ENCODE measurements at places on chromosomes 2 and 18.

DNA sequence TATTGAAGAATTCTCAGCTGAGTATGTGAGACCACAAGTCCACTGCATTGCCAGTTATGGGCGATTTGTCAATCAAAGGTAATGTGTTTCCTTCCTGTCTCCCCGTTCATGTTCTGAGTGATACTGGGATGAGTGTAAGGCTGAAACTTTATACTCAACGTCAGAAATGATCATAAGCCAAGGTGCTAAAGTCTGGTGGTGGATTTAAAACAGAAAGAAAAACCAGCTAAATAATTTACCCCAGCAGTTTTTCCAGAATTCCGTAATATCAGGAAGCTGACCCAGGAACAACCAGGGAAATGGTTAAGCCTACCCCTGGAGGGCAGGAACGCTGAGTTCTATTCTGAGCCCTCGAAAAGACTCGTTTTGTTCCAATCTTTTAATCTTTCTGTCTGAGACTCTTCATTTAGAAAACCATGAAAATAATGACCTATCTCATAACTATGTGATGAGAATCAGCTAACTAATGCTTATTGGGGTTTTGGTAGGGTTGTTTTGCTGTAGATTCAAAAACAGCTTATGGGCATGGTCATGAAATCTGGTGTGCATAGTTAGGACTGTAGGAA is 149.6 kb downstream of the LAMA3 start:
- DNase-seq = no peak

GRCh38 chr2:177603768-177604167 is 211.2 kb downstream of the AGPS start:
- DNase-seq = no peak

GRCh38 chr2:156918410-156918809 is 339.1 kb upstream of the GALNT5 start:
- DNase-seq = no peak

DNA sequence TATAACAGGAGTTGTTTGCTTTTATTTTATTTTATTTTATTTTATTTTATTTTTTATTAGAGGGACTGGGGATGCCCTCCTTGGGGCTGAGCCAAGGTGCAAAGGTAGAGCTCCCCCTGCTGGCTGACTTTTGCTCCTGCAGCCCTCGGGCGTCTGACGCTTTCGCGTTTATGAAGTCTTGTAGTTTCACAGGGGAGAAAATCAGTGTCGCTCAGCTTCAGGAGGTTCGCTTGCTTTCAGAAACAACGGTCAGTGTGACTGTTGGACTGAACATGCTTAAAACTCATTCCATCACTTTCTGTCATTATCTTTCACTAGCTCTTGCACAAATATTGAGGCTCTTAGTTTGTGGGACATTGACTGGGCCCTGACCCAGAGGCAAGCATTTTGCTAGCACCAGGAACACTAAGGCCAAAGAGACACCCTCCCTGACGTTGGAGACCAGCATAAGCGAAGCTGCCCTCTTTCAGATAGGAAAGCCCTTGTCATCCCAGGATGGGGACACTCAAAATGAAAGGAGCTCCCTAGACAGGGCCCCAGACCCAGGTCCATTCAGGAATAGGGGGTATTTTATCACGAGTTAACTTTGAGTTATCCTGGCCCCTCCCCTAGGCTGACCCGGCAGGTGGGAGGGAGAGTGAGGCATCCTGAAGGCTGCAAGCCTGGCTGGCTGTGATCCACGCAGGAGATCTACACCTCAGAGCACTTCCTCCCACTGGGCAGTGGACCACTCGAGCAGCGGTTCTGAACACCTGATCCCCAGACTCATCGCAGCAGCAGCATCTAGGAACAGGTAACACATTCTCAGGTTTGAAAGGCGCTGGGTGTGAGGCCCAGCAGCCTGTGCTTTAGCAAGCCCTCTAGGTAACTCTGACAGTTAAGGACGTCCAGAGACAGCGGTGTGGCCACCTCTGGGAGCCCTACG is 34.4 kb downstream of the LGALSL start:
- DNase-seq = peak; percentile 44

GRCh38 chr2:149849136-149849535 is 261.6 kb upstream of the MMADHC start:
- no peak for DNase-seq

GRCh38 chr18:79930020-79930642 is 21.3 kb downstream of the SLC66A2 start:
- no peak for DNase-seq

DNA sequence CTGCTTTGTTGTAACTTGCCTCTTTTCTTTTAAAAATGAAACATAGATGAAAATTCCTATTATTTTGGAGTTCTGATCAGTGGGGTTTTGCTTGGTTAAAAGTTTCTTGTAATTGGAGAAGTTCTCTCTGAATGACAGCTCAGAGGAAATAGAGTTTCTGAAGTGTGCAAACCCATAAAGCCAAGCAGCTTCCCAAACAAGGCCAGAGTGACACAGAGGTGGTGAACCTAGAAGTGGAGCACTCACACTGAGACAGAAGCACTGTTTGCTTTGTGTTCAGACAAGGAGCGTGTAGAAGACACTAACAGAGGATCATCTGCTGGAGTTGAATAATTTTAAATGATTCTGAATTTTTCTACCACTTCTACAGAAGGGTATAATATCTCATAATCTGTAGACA is 49.2 kb downstream of the FBXO48 start:
- no peak for DNase-seq

- DNase-seq = no peak
Measured at GRCh38 chr2:177073611-177074010, 139.0 kb upstream of the HNRNPA3 start.

DNA sequence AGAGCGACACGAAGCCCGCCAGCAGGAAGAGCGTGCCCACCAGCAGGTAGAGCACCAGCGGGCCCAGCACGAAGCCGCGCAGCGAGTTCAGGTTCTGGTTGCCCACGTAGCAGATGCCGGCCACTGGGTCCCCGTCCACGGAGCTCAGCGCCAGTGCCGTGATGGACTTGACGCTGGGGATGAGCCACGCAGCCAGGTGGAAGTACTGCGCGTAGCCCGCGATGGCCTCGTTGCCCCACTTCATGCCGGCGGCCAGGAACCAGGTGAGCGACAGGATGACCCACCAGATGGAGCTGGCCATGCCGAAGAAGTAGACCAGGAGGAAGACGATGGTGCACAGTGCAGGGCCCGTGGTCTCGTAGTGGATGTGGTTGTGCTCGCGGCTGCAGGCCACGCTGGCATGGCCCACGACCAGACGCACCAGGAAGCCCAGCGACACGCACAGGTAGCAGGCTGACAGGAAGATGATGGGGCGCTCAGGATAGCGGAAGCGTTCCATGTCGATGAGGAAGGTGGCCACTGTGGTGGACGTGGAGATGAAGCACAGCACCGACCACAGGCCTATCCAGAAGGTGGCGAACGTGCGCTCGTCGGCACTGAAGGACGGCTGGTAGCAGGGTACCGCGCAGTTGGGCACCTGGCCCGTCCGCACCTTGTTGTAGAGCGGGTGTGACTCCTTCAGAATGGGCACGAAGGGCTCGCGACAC is 2.1 kb downstream of the FZD5 start:
- DNase-seq = no peak

- no peak for DNase-seq
Measured at GRCh38 chr2:177669625-177670330, 277.2 kb downstream of the AGPS start.

GRCh38 chr18:31077878-31078277 is 24.3 kb downstream of the DSC2 start:
- DNase-seq = no peak

- DNase-seq = peak; percentile 59
Measured at GRCh38 chr2:218081063-218081462, 12.0 kb downstream of the RUFY4 start.

DNA sequence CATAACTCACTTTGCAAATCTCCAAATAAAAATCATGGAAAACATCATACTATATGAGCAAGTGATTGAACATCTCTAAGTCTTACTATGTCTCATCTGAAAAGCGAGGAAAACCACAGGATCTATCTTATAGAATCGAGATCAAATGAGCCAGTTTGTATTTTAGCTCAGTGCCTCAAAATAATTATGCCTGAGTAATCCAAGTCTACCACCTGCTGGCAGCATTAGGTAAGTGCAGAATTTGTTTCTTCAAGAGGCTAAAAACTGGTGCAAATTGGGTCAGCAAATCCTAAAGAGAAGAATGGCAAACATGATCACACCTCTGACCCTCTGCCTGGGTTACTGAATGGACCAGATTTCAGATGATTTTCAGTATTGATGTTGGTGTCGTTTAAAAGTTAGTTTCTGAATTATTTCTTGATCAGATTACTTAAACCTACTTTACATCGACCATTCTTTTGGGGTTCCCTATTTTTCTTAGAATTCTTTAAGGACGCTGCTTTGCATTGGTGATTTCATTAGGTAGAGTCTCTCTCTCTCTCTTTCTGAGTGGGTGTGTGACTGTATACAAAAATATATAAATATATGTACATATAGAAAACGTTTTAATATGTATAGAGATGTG is 12.7 kb upstream of the FHOD3 start:
- DNase-seq = no peak

- no peak for DNase-seq
Measured at GRCh38 chr2:140893685-140894084, 1237.1 kb downstream of the LRP1B start.

DNA sequence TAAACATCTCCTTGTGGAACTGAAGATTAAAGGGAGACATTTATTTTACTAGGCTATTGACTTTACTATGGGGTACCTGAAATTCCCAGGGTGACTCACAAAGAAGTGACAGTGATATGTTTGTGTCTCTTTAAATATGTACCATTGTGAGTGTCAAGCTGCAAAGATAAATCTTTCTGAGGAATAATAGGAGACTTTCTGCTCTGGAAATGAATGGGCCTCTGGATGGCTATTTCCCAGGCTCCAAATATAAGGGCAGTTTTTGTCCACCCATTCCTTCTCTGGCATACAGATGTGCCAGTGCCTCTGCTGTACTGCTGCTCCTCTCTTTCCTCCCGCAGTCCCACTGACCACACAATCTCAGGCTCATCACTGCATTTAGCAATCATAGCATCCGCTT is 586.4 kb upstream of the CNTNAP5 start:
- no peak for DNase-seq

- no peak for DNase-seq
Measured at GRCh38 chr2:239787538-239788050, 237.5 kb downstream of the NDUFA10 start.

DNA sequence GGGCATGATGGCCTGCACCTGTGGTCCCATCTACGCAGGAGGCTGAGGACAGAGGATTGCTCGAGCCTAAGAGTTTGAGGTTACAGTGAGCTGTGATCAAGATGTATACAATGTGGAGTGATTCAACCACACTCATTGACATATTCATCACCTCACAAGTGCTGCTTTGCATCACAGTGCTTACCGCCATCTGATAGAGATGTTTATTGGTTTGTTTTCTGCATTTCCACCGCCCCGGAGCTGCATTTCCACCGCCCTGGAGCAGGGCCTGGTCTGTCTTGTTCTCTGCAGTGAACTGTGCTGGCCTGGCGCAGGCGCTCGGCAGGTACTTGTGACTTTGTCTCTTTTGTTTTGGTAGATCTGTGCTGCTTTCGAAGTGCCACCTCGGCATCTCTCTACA is 96.0 kb downstream of the SMAD7 start:
- no peak for DNase-seq

DNA sequence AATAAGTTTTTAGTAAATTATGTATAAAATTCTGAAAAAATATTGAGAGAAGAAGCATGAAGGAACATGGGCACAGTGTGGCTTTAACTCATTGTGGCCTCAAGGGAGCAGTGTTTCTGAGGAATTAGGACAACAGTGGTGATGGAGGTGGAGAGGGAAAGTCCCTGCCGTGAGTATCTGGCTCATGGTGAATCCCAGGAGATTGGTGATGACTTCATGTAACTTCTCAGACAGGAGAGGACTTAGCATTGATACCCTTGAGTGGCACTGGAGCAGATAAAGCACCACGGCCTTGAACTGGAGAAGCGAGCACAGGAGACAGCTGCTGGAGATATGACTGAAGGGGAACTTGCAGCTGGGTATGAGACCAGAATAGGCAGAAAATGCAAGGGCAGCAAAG is 35.0 kb upstream of the LRP1B start:
- no peak for DNase-seq

DNA sequence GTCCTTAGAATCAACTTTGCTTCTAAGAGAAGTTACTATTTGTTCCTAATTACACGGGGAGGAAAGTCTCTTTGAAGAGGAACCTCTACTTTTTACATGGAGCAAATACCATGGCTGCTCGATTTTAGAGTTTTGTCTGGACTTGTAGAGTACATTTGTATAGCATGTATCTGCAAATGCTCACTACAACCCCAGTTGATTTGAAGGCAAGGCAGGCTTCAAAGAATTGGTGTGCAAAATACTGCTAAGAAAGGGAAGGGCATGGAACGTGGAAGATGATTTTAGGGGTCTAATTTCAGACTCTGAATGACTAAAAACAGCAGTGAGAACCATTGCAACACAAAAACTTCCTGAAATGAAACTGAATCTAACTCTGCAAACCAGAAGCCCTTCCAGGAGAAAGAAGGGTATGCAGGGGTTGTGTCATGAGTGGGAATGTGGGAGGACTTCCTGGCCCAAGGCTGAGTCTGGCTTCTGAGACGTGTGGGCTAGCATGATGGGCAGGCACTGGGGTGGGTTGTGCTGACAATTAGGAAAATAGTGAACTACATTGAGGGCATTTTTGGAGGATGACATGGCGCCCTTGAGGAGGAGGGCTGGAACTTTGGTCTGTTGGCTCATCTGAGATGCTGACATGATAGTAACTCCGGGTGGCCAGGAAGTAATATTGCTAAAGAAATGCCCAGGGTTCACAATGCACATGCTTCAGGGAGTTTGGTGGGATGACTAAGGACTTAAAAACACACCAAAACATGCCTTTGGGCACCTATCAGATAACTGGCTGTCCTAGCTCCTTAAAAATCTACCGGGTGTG is 18.9 kb upstream of the IL1R2 start:
- no peak for DNase-seq

DNA sequence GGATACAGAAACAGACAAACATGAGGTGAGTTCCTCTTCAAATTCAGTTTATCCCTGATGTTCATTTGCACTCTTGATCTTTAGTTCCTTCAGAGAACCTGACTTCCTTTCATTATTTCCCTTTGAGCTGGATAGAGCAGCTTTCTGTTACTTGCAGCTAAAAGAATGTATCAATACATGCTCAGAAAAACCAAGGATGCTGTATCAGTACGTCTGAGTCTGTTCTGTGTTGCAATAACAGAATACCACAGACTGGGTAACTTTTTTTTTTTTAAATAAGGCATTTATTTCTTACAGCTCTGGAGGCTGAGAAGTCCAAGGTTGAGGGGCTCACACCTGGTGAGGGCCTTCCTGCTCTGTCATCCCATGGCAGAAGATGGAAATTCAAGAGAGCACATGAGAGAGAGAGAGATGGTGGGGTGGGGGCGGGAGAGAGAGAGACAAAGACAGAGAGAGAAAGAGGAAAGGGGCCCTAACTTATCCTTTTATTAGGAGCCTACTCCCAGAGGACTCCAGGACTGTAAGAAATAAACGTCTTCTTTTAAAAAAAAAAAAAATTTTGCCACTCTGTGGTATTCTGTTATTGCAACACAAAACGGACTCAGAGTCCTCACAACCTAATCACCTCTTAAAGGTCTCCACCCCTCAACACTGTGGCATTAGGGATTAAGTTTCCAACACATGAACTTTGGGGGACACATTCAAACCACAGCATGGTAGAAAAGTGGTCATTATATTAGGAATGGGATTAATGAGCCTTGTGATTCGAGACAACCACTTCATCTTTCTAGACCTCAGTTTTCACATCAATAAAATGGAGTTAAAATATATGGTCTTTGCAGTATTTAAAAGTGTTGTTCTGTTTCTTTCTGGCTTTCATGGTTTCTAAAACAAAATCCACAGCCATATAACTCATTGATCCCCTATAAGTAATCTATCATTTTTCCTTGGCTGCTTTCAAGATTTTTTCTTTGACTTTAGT is 18.4 kb upstream of the SELENOI start:
- DNase-seq = no peak

Data from GM12891 (cell line).